Activated CD4-positive, alpha-beta T cell treated with anti-CD3 and anti-CD28 coated beads for 24 hours (primary cell): ENCODE measurements at places on chromosomes 7 and 10.
A peak's percentile ranks its signal among the peaks of the same experiment; 100 is the strongest.

DNA sequence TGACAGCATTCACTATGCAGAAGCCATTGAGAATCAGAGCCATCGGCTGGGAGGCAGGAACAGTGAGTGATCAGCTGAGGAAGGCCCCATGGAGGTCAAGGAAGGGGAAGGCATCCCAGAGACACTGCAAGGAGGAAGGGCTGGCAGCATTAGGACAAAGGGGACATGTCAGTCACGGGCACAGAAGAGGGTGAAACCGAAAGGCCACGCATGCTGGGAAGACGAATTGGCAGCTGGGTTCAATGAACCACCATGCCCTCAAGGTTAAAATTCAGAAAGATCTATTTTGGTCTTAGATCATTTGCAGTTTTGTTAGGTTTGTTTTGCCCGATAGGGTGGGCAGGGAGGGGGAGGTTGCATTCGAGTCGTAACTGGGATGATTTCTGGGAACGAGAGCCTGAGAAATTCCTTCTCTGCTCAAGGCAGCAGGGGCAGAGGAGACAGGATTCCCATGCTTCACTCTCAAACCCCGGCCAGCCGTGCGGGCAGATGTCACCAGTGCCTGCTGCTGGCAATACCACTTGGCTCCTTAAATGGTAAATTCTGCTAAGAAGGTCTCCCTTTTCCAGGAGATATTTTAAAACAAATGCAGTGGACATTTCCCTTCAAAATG is 57.7 kb downstream of the ASB13 start:
- DNase-seq: no peak

DNA sequence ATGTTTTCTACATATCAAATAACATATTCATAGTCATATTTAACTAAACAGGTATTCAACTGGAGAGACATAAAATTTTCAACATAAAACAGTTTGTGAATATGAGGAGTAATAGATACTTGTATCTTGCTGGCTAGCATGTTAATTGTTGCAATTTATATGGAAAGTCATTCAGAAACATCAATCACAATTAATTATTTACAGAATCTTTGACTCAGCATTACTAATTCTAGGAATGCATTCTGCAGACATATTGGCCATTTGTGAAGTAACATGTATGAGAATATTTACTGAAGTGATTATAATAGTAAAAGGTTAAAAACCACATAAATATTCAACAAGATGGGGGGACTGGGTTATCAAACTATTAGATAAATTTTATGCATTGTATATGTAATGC is 203.7 kb downstream of the TSPAN12 start:
- DNase-seq: no peak

- no peak for DNase-seq
Observed at GRCh38 chr10:70782086-70782745, 3.0 kb downstream of the TBATA start.

DNA sequence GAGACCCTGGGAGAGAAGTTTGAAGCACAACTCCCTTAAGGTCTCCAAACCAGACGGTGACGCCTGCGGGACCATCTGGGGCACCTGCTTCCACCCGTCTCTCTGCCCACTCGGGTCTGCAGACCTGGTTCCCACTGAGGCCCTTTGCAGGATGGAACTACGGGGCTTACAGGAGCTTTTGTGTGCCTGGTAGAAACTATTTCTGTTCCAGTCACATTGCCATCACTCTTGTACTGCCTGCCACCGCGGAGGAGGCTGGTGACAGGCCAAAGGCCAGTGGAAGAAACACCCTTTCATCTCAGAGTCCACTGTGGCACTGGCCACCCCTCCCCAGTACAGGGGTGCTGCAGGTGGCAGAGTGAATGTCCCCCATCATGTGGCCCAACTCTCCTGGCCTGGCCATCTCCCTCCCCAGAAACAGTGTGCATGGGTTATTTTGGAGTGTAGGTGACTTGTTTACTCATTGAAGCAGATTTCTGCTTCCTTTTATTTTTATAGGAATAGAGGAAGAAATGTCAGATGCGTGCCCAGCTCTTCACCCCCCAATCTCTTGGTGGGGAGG is 10.8 kb downstream of the SERPINE1 start:
- DNase-seq: no peak

DNA sequence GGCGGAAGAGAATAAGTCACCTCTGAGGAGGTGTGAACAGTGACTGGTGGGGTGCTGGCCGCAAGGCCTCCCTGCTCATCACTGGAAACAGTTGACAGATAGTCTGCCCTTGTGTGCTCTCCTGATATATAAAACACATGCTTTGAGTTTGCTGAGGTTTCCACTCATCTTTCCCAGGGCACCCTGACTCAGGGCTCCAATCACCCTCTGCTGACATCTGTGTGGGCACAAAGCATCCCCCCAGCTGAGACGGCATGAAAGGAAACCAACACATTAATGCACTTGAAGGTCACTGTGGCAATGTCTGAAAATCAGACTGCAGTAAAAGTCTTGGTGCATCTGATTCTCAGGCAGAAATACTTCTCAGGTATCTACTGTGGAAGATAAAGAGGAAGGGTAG is 49.8 kb downstream of the EPDR1 start:
- DNase-seq: no peak

- no peak for DNase-seq
Observed at GRCh38 chr7:98225913-98226614, 14.8 kb downstream of the BHLHA15 start.

DNA sequence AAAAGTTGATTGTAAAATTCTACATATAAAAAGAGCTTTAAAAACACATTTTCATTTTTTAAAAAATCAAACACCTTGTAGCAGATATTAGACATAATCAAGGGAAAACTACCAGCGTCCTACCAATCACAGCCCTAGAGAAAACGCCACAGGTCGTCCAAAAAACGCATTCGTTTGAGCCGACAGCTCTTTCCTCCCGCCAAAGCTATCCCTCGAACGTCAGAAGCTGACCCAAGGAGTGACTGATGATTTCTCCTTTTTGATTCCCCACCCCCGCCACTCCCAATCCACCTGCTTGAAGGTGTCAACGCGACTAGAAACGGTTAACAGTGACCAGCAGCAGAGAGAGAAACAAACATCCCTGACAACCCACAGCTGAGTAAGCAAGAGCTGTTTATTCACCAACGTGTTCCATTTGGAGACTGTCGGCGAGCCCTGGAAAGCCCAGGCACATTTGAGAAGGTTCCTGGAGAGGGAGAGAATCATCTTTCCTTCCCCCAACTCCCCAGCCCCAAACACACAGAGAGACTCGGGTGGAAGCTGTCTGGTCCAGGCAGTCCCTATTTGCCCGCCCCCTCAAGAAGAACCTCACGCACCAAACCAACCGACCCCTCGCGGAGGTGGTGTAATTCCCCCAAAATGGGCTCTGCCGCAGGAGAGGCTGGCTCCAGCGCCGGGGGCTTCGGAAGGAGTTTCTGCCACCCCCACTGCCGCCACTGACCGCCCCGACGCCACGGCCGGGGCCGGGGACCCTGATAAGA is 622 bp downstream of the CPEB3 start:
- peak; percentile 2 for DNase-seq

GRCh38 chr7:82015751-82016150 is 245.9 kb upstream of the HGF start:
- DNase-seq: no peak

DNA sequence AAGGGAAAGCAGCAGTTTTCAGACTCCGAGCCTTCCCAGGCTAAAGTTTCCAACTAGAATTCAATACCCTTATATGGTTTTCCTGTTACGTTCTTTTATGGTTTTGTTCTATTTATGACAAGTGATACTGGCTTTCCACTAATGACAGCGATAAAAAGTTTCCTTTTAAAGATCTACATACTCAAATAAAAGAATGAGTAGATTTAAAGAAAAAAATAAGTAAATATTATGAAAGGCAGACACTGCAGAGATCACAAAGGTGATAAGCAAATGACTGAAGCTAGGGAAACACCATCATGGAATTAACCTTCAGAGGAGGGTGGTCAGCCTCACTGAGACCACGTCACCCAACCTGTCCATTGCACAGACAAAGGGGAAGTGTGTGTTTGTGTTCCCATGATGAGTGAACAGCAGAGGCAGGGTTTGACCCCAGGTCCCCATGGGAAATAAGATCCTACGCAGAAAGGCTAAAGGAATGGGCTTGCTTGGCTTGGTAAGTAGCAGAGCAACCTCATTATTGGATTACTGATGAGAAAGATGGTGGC is 4.0 kb downstream of the VSIR start:
- no peak for DNase-seq

GRCh38 chr10:603745-604144 is 85.7 kb downstream of the DIP2C start:
- no peak for DNase-seq

GRCh38 chr10:122044713-122045112 is 55.8 kb downstream of the TACC2 start:
- DNase-seq: no peak

GRCh38 chr7:51276967-51277366 is 39.6 kb downstream of the COBL start:
- no peak for DNase-seq
